ENCODE measurements at places on chromosomes 2 and 18.

DNA sequence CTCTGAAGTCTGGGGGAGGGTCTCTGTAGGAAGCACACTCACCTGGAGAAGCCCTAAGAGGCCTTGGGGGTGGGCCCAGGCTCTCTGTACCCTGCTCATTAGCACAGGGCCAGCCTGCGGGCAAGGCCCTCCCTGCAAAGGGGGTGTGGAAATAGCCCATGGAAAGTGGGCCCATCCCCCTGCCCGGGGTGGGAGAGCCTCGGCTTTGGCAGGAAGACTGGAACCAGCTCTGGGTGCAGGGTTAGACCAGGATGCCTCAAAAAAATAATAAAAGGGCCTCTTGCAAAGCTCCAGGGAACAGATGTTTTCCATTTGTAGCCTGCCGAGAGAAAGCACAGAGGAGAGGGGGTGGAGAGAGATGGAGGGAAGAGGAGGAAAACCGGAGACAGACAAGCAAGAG, 98.7 kb downstream of the STPG4 start:
- DNase-seq, result no peak

- DNase-seq, result no peak
Observed at GRCh38 chr2:50401772-50402653, 629.9 kb downstream of the NRXN1 start.

GRCh38 chr2:98547092-98547790, 61.1 kb downstream of the COA5 start:
- DNase-seq, result no peak

- no peak for DNase-seq
Observed at GRCh38 chr2:107361751-107362381, 464.8 kb upstream of the RGPD4 start.

GRCh38 chr2:58039170-58039611, 7.4 kb upstream of the VRK2 start:
- DNase-seq, result no peak

GRCh38 chr2:96463119-96463518, 42.0 kb downstream of the NEURL3 start:
- no peak for DNase-seq

GRCh38 chr2:156339865-156340264, 7.3 kb upstream of the NR4A2 start:
- no peak for DNase-seq

DNA sequence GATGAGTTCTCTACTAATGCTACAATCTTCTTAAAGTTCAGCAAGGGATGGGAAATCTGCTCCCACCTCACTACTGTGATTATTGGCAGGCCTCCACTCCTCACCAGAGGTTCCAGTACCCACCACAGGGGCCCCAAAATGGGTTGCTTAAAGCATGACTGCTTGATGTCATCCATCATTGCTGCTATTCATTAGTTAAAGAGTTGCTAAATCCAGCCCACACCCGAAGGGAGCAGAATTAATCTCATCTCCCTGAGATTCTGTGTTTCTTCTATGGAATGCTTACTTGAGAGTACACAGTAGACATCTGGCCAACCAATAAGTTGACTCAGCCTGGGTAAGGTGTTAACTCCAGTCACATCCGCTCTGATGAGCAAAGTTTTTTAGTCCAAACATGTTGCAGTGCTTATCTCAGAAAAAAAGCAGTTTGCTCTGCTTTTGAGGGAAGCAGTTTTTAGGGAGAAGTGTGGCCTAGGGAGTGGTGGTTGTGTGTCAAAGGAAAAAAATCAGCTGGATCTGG, 690.2 kb upstream of the POU3F3 start:
- DNase-seq, result no peak

DNA sequence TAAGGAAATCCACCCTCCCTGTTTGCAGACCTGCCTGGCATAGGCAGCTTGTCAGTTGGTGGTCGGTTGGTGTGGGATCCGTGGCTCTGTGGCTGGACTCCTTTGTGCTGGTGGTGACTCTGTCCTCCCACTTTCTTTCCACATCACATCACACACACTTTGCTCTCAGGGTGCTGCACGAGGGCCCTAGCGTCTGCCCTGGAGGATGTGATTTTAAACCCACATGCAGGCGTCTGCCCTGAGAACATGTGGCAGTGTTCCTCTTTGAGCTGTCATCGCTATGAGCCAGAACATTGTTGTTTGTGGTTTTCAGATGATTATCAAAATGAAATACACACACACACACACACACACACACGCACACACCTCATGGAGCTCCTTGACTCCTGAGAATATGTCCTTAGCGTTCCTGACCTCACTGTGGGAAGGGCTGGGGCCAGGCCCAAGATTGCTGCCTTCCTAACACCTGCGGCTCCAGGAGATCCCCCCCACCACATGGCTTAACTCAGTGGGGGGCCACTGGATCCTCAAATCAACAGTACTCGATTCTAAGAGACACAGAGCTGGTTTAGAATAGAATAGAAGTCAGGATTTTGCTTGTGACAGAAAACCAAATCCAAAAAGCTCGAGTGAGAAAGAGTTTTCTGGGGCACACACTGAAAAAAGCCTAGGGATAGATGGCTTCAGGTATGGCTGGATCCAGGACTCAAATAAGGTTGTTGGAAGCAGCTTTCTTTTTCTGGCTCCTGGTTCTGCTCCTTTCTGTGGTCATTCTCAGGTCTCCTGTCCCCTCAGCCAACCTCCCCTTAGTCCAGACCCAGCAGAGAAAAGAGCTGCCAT, 54.8 kb downstream of the RTP5 start:
- DNase-seq, result no peak

DNA sequence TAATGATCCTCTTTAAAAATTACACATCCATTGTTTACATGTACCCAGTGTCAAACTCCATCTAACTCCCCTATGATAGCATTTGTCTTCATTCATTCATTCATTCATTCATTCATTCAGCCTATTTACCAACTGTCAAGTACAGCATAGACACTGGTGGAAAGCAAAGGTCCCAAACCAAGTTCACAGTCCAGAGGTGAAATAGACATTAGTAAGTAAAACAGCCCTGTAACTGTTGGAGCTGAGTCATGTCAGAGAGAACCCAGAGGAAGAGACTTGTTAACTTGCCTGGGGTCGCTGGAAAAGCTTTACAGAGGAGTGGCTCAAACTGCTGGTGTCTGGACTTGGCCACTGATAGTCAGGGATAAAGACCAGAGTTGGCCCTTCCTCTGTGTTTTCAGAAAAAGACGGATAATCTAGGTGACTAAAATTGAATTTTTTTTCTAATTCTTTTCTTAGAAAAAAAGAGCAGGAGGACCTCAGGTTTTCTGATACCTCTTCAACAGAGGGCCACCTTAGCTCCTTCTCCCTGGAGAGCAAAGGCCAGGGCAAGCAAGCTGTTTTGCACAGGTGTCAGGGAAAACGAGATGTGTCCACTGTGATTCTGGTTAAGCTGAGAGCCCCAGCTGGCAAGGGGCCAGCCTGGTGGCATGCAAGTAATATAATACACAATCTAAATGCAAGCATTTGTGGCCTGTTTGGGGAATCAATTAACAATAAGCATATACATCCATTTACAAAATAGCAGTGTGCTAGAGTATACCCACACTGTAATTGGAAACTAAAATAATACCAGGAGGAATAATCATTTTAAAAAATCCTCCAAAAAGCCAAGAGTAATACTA, 96.7 kb upstream of the SLC14A2 start:
- DNase-seq, result no peak
